GM20000 (cell line): ENCODE measurements at places on chromosomes 2 and 18.

DNA sequence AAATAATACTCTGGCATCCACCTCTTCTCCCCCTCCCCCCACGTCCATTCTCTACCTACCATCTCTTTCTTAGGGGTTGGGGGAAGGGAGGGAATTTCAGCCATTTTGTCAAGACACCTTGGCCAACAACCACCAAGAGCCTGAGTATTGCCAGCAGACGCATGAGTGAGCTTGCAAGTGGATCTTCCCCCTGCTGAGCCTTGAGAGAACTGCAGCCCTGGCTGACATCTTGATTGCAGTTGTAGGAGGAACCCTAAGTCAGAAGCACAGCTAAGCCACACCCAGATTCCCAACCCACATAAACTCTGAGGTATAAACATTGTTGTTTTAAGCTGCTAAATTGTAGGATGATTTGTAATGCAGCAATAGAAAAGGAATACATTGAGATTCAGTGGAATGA is 165.6 kb downstream of the TMEFF2 start:
- no peak for DNase-seq

DNA sequence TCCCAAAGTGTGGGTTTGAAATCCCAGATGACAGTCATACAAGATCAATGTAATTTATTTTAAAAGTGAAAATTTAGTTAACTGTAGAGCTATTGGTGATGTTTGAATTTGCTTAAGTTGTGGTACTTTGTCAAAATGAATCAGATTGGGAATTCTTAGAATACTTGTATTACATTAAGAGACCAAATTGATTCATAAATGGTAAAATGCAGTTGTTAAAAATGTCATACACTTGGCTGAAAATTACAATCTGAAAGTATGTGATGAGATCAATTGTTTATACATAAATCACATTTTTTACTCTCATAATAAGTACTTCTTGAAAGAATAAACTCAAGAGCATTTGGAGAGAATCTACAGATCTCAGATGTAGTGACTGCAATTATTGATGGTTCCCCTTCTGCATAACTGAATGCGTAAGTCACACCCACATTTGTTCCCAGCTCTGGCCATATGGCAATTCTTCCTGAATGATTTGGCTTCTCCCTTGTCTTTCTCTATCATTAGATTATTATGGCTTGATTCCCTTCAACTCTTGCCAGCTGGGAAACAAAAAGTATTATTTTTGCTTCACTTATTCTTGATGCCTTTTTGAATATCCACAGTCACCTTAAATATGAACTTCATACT is 558.5 kb downstream of the CPS1 start:
- no peak for DNase-seq

DNA sequence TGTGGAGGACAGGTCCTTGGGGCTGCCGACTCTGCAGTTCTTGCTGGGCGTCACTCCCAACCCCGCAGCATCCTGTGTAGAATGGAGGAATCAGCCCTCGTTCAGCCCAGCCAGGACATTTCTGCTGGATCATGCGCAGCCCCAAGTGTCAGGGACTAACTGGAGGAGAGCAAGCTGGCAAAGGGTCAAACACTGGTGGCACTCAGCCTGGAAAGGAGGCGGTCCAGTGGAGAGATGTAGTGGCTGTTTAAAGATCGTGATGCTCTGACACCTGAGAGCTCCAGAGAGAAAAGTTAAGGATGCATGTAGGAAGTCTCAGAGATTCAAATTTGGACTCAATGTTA is 63.6 kb upstream of the SH3RF3 start:
- no peak for DNase-seq

DNA sequence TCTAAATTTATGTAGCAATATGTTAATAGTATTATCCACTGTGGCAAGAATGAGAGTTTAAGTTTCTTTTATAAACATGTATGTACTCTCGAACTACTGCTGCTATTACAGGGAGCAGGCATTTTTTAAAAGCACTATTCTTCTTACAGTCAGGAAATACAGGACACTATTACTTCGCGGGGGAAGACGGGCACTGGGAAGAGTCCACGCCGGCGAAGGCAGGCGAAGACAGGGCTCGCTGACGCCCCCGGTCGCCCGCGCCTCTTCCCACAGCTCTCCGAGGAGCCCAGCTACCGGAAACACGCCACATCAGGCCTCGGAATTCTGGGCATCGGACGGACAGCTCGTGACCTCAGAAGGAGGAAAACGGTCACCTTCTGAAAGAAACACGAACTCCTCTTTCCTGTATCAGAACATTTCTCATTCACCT is 90.2 kb downstream of the FAM161A start:
- peak; percentile 26 for DNase-seq

DNA sequence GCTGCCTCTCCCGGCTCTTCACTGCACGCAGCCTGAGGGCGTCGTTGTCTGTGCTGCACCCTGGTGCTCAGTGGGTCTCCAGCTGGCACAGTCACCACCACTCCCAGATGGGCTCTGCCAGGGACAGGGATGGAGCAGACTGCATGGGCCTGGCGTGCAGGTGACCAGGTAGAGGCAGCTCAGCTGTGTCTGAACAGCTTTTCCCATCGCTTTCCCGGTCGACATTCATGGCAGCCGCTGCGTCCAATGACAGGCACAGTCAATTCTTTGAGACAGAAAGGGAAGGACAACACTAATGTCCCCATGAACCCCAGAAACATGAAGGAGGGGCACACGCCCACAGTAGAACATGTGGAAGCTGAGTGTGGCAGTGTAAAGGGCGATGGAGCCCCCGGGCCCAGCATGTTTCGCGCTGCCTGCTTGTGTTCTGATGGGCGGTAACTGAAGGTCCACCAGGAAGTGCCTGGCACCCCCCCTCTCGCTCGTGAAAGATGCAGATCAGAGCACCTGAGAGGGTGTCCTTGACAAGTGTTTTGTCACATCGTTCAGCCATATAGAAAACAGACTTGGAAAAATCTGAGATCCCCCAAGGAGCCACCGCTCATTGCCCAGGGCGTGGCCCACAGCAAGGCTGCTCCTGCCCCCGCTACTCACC is 122.4 kb downstream of the NFATC1 start:
- DNase-seq = no peak

- no peak for DNase-seq
Observed at GRCh38 chr2:241300000-241300399, 15.5 kb downstream of the HDLBP start.

DNA sequence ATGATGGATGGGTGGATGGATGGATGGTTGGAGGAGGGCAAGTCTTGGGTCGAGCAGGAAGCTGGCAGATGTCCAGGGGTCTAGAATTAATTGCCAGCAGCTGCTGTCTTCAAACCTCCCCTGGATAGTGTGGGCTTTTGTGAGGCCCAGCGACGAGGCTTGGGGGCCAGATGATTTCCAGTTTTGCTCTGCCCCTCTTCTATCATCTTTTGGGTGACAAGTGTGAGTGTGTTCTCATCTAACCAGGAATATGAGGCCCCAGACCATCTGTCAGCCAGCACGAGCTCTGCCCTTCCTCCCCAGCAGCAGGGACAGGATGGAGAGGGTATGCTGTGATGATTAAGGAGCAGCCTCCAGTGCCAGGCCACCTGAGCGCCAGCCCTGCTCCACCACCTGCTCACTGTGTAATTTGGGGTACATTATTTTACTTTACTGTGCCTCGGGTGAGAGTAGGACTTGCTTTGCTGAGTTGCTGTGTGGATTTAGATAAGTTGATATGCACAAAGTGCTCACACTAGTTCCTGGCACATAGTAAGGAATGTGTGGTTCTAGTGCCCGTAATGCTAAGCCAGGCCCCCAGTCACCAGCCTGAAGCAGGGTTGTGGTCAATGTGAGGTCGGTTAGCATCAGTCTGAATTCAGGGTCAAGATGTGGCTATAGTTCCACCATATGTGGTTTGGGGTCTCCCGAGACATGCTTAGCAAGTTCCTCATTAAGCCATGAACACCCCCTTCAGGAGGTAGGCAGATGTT is 251.1 kb downstream of the CYP26B1 start:
- no peak for DNase-seq

DNA sequence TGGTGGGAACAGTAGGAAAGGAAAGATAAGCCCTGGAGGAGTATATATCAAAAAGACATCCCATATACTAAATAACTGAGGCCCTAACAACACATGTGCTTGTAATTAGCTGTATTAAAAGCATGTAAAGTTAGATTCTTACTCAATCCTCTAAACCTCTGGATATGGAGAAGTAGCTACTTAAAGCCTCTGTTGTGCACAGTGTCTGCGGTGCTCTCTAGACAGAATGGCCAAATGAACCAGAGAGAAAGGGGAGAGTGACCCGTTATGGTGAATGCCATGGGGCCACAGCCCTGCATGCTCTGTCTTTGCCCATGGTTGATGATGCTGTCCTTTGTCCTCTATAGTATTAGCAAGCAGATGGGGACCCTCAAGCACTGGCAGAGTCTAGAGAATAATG is 104.4 kb upstream of the SLC8A1 start:
- DNase-seq = no peak

- DNase-seq = no peak
Observed at GRCh38 chr2:100730290-100730868, 89.6 kb upstream of the NPAS2 start.

GRCh38 chr2:81872006-81872405 is 1567.5 kb upstream of the LRRTM1 start:
- no peak for DNase-seq

DNA sequence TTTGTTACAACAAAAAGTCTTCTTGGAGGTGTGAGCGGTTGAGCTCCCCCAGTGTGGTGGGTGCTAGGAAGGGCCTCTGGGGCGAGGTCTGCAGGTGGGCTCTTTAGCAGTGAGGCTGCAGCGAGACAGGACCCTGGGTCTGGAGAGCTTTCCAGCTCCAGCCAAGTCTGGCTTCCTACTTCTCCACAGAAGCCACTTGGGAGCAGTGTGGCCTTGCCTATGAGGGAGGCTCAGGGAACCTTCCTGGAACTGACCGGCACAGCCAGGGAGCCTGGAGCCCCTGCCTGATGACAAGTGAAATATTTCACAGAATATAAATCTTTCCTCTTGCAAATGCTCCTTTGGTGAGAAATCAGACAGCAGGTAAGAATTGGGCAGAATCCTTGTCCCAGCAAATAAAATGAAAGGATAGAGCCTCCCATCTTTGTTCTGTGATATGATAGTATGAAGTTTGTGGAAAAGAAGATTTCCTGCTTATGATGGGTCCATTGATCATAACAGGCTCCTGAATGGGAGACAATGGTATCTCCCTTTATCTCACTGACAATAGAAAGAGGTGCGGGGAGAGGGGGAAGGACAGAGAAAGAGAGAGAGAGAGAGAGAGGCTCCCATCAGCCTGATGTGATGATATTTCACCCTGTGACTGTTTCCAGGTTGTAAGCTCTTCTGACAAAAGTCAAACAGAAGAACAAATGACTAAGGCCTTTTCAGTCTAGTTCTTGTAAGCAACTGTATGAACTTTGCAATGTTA is 289.8 kb upstream of the SPRED2 start:
- DNase-seq = no peak

DNA sequence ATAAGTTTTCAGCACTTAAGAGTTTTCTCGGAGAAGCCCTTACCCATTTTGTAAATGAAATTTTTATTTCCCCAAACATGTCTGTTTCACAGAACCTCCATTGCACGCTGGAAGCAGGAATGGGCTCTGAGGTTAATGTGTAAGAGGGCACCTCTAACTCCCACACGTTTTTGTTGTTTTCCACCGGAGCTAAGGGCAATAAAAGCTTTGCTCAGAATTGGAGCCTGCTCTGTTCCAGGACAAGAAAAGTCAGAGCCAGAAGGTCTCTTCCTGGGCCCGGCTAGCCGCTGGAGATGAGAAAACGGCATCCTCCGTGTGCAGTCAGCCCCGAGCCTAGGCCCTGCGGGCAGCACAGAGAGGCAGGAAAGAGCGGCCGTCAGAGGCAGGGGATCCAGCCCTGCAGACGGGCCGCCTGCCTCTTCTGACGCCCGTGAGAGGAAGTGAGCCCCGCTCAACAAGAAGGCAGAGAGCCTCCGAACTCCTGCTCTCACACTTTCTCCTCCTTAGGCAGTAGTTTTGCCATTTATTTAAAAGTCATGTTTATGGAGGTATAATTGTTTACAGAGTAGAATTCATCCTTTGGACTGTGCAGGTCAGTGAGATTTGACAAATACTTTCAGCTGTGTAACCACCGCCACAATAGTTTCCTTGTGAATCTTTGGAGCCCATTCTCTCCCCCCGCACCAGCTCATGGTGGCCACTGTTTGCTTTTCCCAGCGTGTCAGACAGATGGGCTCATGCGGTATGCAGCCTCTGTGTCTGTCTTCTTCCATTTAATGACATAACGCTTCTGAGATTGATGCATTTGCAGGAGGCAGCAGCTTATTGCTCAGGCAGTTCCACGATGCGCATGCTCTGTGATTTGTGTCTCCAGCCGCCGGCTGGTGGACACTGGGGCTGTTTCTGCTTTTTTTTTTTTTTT is 117.3 kb downstream of the GALR1 start:
- DNase-seq = no peak

GRCh38 chr2:114122930-114123329 is 233.0 kb downstream of the ACTR3 start:
- no peak for DNase-seq

DNA sequence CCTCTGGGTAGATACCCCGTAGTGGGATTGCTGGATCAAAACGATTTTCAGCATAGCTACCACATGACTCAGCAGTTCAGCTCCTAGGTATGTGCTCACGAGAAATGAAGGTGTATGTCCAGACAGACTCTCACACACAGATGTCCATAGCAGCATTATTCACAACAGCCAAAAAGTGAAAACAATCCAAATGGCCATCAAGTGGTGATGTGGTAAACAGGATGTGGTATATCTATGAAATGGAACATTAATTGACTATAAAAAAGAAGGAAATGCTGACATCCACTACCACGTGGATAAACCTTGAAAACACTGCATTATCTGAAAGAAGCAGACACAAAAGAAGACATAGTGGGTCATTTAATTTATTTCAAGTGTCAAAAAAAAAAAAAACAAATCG is 241.9 kb downstream of the EIPR1 start:
- DNase-seq = no peak

DNA sequence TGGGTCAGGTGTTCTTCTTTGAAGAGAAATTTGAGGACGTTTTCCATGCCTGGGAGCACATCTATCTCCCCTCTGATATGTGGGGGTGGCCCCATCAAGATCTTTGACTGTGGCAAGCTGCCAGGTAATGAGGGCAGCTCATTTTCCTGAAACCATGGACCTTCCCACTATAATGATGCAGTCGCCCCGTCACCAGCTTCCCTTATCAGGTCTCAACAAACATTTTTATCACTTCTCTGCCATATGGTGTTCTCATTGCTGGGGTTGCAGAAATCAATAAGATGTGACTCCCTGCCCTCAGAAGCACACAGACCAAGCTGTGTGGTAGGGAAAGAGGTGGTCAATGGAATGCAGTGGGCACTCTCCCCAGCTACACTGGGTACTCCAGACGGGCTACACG is 48.4 kb upstream of the B3GNT7 start:
- no peak for DNase-seq

DNA sequence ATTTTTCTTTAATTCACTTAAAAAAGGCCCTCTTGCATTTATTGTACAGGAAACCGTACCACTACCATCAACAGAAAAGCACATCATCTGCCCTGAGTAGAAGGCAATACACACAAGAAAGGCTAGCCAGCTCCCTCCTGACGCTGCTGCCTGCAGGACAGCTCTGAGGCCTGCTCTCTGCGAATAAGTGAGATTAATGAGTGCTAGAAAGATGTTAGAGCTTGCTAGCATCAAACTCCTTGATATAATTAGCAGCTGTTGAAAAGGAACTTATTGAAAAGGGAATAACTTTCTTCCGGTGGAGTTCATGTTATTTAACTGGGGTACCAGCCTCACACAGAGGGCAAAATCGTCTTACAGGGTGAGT is 56.1 kb downstream of the INHBB start:
- no peak for DNase-seq

- DNase-seq = no peak
Observed at GRCh38 chr2:31239593-31240177, 5.7 kb downstream of the EHD3 start.

GRCh38 chr2:239273280-239274234 is 127.3 kb downstream of the HDAC4 start:
- no peak for DNase-seq
